ENCODE measurements at places on chromosomes 5 and 9. TPM values are rescaled to one million over a fixed set of nuclear protein-coding genes. Genes with fewer than 3 reads are reported as not detected.

GRCh38 chr9:127368852-127369402 lies 28.0 kb upstream of the SLC2A8 start:
- no peak for DNase-seq

- DNase-seq: no peak
These were observed 18.7 kb downstream of the CRHBP start for GRCh38 chr5:76971511-76971910.

The PRDM9 gene
- not detected for polyA plus RNA-seq

The FOXD4L6 gene
- not detected for polyA plus RNA-seq

The SPATA31D4 gene
- not detected for polyA plus RNA-seq

The PAPPA gene
- polyA plus RNA-seq: not detected
